Thoracic aorta (tissue), 2 donors: ENCODE measurements at places on chromosomes 1 and 21.

DNA sequence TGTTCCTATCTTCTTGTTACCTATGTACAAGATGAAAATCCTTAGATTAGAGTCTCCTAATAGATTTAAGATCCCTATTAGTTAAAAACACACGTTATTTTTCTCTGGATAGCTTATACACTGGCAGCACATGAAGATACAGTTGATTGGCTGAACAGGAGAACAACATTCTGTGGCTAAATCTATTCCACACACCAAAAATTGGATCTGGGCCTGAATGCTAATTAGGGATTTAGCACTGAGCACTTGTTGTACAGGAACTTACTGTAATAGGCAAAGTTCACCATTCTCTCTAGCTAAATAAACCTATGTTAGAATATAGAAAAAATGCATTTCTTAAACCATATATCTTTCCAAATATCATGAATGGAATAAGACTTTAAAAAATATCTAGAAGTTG, 117.1 kb upstream of the PTGFR start:
- no peak for DNase-seq
- H3K36me3 ChIP-seq: no peaks in the 10 kb centered on the region

- peaks cover 3% of the 10 kb centered on the region for H3K4me1 ChIP-seq
- H3K4me3 ChIP-seq: no peak overlapping the region
- no peak for DNase-seq
- no peaks in the 10 kb centered on the region for H3K36me3 ChIP-seq
- no peak overlapping the region for H3K27ac ChIP-seq
- no peaks in the 10 kb centered on the region for H3K27me3 ChIP-seq
Observed at GRCh38 chr1:170267317-170267716, 121.6 kb downstream of the NTMT2 start.

- H3K4me3 ChIP-seq: no peak overlapping the region
- no peak for DNase-seq
Observed at GRCh38 chr1:156134716-156135435, 18.5 kb upstream of the SEMA4A start.

- DNase-seq: no peak
- H3K4me3 ChIP-seq: peak overlapping the region; percentile 2
- peak overlapping the region; percentile 0 for H3K27ac ChIP-seq
- peaks cover 2% of the 10 kb centered on the region for H3K36me3 ChIP-seq
Observed at GRCh38 chr1:110004583-110004982, 20.0 kb downstream of the AHCYL1 start.

GRCh38 chr1:227451954-227452353, 111.4 kb upstream of the ZNF678 start:
- H3K4me1 ChIP-seq: no peaks in the 10 kb centered on the region
- no peak overlapping the region for H3K4me3 ChIP-seq
- H3K36me3 ChIP-seq: no peaks in the 10 kb centered on the region
- no peaks in the 10 kb centered on the region for H3K27me3 ChIP-seq
- no peak for DNase-seq
